AG04450 (cell line): ENCODE measurements at places on chromosomes 4 and X.

- no peak for DNase-seq
These were observed 16.0 kb upstream of the FGF2 start for GRCh38 chr4:122810669-122811068.

DNA sequence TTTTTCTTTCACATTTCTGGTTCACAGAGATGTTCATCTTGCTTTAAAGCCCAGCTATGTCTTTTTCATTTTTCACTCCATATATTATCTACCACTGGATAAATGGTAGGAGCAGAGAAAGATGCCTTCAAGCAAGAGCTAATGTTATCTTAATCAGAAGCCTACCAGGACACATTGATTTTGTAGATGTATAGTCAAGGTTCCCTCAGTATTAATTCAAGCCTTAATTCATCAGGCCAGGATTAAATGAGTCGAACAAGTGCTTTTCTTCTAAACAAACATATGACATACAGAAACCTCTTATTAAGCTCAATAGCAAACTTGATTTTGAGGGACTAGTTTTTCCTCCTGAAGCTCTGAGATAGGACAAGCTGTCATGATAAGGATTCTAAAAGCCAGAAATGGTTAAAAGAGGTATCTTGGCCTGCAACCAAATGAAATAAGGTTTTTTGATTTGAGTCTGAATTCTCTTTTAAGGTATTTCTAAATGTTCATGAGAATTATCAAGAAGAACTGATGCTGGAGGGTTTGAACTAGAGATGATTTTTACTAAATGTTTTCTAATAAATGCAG, 81.7 kb upstream of the FTHL17 start:
- DNase-seq = no peak

DNA sequence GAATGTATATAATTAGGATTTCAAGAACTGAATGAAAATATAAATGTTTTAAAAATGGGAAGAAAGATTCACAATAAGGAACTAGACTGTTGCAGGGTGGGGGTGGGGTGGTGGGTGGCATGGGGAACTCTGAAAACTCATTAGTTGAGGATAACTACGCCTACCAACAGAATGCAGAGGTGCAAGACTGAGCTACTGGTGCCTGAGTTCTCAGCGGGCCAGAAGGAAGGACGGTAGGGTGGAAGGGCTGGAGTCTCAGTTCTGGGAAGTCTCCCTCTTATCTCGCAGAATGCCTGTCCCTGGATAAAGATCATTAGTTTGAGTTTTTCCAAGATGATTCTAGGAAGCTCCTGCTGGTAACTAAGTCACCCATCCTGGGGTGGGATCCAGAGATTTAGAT, 1.3 kb upstream of the SOD3 start:
- no peak for DNase-seq

GRCh38 chr4:9804918-9805317, 23.5 kb downstream of the DRD5 start:
- DNase-seq = no peak

DNA sequence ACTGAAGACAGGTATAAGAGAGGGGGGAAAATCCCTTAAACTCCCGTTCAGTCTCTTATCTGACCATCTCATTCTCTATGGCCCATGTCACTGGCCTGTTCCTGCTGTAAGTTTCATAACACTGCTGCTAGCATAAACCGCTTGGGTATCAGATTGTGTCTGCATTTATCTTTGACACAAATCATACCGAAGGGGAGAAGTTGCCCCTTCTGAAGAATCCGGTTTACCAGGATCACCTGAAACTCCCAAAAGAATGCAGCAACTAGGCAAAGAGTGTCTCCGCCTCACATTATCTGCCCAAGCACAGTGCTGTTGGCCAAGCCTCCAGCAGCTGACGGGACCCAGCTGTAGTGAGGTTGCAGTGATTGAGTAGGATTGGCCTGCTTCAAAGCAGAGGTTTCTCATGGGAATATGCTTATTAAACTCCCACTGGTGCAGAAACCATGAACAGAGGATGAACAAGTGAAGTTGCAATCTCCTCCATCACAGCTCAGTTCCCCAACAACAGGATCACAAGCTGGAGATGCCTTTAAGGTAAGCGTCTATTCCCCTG, 71.3 kb upstream of the PUDP start:
- DNase-seq = no peak

DNA sequence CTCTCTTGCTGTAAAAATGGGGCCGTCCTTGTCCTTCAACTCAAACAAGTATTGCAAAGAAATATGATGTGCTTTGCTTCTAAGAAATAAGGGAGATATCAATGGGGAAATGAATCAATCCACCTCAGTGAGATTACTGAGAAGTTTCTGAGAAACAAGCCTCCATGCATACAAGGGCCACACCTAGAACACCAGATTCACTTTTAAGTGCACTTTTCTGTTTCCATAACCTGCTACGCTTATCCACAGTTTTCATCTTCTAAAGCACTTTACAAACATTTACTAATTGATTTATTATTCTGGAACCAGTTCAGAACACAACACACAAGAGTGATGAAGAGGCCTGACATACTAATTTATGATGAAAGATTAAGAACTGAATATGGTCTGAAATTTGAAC, 54.0 kb upstream of the BOD1L1 start:
- DNase-seq = no peak

GRCh38 chrX:129678614-129679195, 23.9 kb upstream of the APLN start:
- DNase-seq = no peak

DNA sequence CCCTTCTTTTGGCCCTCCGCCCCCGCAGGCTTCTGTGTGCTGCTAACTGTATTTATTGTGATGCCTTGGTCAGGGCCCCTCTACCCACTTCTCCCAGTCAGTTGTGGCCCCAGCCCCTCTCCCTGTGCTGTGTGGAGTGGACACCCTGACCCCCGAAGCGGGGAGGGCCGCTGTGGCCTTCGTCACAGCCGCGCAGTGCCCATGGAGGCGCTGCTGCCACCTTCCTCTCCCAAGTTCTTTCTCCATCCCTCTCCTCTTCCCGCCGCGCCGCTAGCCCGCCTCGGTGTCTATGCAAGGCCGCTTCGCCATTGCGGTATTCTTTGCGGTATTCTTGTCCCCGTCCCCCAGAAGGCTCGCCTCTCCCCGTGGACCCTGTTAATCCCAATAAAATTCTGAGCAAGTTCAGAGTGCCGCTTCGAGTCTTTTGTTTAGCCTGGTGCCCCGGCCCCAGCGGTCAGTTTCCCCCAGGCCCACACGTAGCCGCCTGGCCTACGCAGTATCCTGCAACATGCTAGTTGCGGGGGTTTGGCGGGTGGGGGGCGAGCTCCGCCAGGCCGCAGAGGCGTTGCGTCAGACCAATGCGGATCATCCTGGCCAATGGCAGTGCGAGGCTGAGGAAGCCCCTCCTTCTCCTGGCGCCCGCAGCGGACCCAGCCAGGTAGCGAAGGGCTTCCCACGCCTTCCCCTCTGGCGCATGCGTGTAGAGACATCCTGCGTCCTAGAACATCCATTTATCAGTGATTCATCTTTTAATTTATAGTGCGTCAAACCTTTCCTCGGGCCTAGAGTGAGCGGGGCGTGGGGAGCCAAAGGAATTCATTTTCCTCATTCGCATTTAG, 5.6 kb upstream of the KANTR start:
- no peak for DNase-seq

GRCh38 chrX:134520860-134521390, 61.0 kb downstream of the HPRT1 start:
- no peak for DNase-seq

DNA sequence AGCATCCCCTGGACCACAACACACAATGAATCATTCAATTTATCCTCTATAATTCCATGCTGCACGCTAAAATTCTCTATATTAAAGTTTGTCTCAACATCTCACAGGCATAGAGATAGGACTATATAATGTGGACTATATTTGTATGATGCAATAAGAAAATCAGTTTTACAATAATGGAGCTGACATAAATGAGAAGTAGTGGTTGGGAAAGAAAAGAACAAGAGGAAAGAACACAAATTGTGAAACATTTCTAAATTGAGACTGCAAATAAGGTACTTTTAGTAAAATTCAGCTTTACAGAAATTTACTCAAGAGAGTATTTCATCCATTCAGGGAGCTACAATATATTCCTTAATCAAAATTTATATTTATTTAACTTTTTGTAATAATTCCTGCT, 120.4 kb downstream of the ARAP2 start:
- no peak for DNase-seq

DNA sequence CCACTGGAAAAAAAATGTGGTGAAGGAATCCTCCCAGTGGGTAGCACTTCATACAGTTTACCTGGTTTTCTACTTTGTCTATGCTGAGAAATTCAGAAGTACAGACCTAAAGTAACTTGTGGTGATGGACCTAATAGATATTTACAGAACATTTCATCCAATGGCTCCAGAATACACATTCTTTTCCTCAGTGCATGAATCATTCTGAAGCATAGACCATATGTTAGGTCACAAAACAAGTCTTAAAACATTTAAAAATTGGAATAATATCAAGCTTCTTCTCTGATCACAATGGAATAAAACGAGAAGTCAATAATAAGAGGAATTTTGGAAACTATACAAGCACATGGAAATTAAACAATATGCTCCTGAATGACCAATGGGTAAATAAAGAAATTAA, 450.1 kb upstream of the INTU start:
- no peak for DNase-seq

- DNase-seq = no peak
These were observed 311.1 kb downstream of the CAMK2D start for GRCh38 chr4:113450295-113451080.

DNA sequence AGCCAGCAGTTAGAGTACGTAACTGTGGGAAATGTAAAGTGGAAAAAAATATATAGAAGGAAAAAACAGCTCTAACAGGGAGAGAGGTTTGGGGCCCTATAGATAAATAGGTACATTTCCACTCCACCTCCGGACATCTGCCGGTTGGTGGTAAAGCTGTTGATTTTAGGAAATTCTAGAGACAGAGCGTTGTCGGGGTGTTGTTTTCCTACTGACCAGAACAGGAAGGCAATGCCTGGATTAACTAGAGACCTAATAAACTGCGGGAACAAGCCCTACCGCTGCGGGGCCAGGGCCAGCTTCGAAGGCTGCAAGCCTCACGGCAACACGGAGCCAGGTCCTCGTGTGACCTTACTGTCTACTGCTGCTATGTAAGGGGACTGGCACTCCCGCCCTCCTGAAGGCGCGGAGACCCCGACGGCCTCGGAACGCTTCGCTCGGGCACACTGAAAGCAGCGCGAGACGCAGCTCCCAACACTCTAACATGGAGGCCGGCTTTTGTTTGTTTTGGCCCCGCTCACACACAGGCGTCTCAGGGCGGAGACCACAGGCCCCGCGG, 702 bp upstream of the CDKN2AIP start:
- DNase-seq = peak; percentile 2

GRCh38 chrX:24886916-24887315, 128.8 kb downstream of the ARX start:
- no peak for DNase-seq

DNA sequence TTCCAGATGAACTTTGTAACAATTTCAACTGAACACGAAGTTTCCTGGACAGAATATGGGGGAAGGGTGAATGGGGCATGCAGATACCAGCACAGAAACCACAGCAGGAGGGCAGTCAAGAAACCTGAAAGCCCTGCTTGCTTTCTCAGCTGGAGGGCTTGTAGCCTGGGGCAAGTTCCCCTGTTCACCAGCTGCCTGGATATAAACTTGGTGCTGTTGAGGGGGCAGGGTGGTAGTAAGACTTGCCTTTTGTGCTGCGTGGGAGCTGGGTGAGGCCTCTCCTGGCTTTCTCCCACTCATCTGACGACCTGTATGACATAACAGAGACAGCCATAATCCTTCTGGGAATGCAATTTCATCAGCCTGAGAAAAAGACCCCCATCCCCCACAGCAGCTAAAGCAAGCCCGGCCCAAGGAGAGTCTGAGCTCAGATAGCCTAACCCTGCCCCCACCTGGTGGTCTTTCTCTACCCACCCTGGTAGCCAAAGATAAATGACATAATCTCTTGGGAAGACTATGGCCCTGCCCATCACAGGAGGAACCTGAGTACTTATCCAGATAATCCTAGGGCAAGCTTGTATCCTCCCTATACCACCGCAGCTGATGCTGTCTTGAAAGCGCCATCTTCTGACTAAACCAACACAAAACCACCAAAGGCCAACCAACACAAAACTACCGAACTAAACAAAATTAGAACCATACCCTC, 234.3 kb downstream of the LAS1L start:
- DNase-seq = no peak

DNA sequence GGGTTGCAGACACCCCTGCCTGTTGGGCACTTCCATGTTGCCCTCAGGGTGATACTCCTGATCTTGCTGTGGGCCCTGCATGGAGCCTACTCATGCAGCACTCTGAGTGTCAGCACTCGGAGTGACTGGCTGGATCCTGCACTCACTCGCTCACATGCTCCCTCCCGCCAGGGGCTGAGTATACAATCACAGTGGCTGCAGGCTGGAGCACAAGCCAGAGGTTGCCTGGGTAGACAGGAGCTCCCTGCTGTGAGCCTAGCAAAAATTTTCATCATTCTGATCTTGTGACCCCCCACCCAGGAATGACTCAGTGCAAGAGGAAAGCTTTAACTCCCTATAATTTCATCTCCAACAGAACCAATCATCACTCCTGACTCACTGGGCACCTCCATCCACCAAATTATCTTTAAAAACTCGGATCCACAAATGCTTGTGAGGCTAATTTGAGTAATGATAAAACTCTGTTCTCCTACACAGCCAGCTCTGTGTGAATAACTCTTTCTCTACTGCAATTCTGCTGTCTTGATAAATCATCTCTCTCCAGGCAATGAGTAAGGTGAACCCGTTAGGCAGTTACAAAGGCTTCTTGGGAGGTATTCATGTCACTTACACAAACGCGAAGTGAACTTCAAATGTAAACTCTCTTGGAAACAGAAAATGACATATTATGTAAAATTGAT, 1180.8 kb upstream of the PABPC4L start:
- DNase-seq = no peak

GRCh38 chrX:51406688-51407519, 74.3 kb downstream of the NUDT10 start:
- DNase-seq = no peak

DNA sequence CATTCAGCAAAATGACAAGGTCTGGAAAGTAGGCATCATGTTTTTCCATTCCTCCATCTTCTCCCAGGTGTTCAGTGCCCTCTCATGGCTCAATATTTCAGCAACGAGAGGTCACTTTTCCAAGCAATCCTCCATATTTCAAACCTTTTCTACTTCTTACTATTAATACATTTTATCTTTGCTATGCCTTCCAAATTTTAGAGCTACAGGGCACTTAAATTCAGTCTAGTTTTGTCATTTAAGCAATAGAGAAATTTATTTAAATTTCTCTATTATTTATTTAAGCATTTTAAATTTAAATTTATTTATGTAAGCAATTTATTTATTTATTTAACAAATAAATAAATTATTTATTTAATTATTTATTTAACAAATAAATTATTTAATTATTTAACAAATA, 305.1 kb upstream of the ANXA10 start:
- DNase-seq = no peak

- DNase-seq = no peak
These were observed 29.0 kb upstream of the SMIM14 start for GRCh38 chr4:39667706-39668105.
